ENCODE measurements at places on chromosomes 1 and 21.

- no peak for DNase-seq
Measured at GRCh38 chr1:94329986-94330385, 88.2 kb upstream of the ABCD3 start.

GRCh38 chr21:34691390-34692032, 22.7 kb downstream of the CLIC6 start:
- DNase-seq = no peak

DNA sequence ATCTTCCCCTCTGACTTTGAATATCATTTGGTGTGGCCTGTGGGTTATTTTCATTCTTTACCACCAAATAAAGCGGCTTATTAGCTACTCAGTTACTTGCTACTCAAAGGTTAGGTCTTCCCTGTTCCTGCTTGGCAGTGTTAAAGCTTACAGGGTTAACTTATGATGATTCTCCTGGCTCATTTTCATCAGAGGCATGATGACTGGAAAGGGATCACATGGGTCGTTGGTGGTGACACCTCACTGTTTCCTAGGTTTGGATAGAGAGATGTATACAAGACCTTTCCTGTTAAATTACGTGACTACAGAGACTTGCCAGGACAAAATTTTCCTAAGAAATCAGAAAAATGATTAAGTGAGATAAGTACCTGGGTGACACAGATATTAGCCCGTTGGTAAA, 27.4 kb downstream of the MRPS6 start:
- no peak for DNase-seq

DNA sequence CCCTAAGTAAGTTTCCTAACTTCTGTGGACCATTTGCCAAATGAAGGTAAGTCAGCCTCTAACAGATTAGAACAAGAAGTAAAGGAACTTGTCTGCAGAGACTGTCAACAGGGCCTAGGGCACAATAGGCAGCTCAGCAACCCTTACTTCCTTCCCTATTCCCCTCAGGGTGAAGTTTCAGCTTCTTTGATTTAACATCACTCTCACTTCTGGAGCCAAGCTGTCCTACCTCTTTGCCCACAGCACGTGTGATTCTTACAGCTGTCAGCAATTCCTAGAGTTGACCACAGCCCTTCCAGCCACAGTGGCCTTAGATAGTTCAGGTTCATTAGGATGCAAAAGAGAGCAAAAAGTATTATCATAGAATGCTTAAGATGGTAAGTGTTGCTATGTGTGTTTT, 7.6 kb upstream of the EIF4G3 start:
- DNase-seq = no peak

DNA sequence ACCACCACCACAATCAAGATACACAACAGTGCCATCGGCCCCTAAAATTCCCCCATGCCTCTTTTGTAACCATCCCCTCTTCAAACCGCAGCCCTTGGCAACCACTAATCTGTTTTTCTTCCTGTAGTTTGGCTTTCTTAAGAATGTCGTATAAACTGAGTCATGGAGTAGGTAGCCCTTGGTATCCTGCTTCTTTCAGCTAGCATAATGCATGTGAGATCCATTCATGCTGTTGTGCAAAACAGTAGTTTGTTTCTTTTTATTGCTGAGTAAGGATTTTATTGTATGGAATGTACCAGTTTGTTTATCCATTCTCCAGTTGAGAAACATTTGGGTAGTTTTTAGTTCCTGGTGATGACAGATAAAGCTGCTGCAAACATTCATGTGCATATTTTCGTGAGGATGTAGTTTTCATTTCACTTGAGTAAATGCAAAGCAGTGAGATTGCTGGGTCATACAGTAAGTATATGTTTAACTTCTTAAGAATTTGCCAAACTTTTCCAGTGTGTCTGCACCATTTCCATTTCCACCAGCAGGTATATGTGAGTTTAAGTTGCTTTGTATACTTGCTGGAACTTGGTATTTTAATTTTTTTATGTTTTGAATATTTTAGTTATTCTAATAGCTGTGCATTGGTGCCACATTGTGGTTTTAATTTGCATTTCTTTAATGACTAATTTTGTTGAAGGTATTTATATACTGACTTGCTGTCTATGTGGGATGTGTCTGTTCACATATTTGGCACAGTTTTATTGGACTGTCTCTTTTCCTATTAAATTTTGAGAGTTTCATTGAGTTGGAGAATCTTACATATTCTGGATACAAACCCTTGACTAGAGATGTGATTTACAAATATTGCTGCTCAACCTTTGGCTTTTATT, 148.4 kb upstream of the MAP1LC3C start:
- no peak for DNase-seq

DNA sequence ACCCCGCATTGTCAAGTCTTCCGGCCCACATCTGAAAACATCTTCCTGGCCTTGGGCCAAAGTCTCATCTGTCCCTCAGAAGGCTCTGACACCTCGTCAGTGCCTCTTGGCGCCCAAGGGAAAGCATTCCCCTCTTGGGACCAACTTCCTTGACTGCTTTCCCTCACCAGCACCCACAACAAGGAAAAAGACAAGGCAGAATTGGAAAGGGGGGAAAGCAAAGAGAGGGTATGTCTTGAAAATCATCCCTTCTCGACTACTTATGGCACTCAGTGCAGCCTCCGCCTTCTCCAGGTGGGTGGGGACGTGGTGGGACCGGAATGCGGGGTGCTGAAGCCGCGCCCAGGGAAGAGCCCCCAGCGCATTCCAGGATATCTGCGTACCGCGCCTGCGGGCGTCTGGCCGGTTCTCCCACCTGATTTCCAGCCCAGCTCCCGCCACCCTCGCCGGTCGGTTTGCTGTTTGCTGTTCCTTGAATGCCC, 554 bp upstream of the SLC39A1 start:
- no peak for DNase-seq

- no peak for DNase-seq
Measured at GRCh38 chr1:202244841-202245261, 51.3 kb downstream of the LGR6 start.

- no peak for DNase-seq
Measured at GRCh38 chr1:42420911-42421585, 34.8 kb downstream of the ZMYND12 start.

GRCh38 chr1:180387413-180387812, 115.0 kb downstream of the ACBD6 start:
- no peak for DNase-seq

GRCh38 chr1:87867626-87868025, 538.9 kb downstream of the LMO4 start:
- no peak for DNase-seq

DNA sequence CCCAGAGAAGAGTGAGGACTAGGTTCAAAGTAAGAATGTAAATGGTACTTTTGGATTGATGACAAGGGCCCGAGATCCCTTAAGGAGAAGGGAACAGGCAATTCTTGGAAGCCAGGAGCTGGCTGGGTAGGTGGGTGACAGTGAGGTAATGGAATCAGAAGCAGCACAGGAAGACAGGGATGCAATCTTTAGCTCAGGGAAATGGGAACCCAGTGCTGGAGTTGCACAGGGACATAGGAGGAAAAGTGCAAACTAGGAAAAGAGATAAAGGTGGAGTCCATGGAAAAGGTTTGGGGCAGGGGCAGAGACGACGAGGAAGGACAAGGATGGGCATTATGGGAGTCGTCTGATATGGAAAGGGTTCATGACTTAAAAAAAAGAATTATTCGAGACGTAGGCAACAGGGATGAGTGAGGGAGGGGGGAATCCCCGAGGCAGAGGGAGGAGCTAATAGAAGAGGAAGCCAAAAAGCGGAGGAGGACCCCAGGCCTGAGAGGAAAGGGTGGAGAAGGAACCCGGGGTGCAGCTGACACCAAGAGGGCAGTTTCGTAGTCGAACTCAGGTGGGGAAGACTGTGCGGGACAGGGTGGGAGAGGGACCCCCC, 495 bp downstream of the PI4KB start:
- no peak for DNase-seq

Data from stimulated activated naive CD4-positive, alpha-beta T cell (primary cell).